Mesenchymal stem cell (in vitro differentiated cells and primary cell): ENCODE measurements at places on chromosomes 13 and 19.

DNA sequence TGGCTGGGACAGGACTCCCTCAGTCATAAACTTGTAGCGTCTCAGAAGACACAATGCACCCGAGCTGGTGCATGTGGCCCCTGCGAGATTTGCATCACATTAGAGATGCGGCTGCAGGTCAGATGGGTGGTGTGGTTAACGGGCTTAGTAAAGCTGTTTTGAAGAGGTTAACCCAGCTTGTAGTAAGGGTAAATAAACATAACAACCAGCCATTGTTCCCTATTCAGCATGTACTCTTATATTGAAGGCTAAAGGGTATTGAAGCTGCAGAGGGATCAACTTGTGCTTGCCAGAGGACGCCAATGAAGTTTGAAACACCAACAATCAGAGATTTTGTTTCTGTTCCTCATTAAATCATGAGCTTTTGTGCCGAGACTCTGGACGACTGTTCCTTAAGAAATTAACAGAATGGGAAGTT, 79.4 kb downstream of the ZIC5 start:
- H3K4me1 ChIP-seq = peaks cover 2% of the 10 kb centered on the region
- no peak for DNase-seq
- H3K27me3 ChIP-seq = no peaks in the 10 kb centered on the region
- H3K36me3 ChIP-seq = no peaks in the 10 kb centered on the region

DNA sequence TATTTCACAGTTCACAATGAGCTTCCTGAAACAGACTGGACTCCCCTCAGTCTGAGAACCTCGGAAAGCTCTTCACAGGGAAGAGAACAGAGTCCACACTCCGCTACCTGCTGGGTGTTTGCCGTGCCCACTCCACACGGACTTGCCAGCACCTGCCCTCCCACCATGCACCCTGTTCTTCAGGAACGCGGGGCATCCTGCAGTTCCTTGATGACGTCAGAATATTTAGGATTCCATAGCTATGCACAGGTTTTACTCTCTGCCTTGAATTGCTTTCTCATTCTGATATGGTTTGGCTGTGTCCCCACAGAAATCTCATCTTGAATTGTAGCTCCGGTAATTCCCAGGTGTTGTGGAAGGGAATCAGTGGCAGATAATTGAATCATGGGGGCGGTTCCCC, 74.4 kb upstream of the FARP1 start:
- H3K36me3 ChIP-seq = no peaks in the 10 kb centered on the region
- H3K27ac ChIP-seq = no peak overlapping the region
- H3K27me3 ChIP-seq = no peaks in the 10 kb centered on the region
- DNase-seq = no peak

GRCh38 chr13:98419786-98420553, 156.9 kb downstream of the STK24 start:
- peaks cover 60% of the 10 kb centered on the region for H3K36me3 ChIP-seq

- H3K36me3 ChIP-seq = peaks cover 56% of the 10 kb centered on the region
- DNase-seq = no peak
- H3K4me1 ChIP-seq = peaks cover 50% of the 10 kb centered on the region
- peaks cover 10% of the 10 kb centered on the region for H3K27me3 ChIP-seq
These were observed 11.1 kb downstream of the CAPN12 start for GRCh38 chr19:38733241-38733492.

DNA sequence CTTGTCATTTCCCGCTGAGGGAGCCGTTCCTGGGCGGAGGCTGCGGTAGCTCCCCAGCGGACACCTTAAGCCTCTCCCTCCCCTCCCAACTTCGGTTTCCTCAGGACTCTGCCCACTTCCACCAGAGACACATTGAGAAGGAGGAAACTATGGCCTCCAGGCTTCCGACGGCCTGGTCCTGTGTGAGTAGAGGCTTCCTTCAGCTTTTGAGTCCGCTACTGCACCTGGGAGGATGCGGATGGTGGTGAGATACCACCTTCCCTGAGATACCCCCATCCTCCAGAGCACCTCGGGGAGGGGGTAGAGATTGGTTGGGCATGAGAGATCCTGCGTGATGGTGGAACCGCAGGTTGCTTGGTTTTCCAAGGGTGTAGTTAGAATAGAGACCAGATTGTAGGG, 955 bp downstream of the ZNF274 start:
- DNase-seq = no peak
- H3K4me3 ChIP-seq = peak overlapping the region; percentile 88
- no peaks in the 10 kb centered on the region for H3K27me3 ChIP-seq
- peak overlapping the region; percentile 81 for H3K27ac ChIP-seq
- peaks cover 5% of the 10 kb centered on the region for H3K4me1 ChIP-seq

DNA sequence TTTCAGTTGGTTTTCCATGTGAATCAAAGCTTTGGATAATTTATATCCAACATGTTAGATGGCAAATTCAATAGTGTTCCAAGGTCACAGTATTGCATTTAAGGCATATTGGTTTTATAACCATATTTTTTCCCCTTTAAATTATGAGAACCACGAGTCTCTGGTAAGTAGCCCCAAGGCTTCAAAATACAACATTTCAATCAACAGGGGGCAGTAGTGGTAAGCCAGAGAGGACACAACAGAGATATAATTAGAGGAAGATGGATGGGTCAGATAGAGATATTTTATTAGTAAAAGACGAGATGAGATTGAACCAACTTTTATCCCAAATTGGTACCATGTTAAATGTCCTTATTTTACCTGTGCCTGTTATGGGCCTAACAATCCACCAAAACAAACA, 53.1 kb downstream of the KL start:
- DNase-seq = no peak
- H3K4me3 ChIP-seq = no peak overlapping the region
- no peak overlapping the region for H3K27ac ChIP-seq
- H3K27me3 ChIP-seq = no peaks in the 10 kb centered on the region
- H3K36me3 ChIP-seq = no peaks in the 10 kb centered on the region

DNA sequence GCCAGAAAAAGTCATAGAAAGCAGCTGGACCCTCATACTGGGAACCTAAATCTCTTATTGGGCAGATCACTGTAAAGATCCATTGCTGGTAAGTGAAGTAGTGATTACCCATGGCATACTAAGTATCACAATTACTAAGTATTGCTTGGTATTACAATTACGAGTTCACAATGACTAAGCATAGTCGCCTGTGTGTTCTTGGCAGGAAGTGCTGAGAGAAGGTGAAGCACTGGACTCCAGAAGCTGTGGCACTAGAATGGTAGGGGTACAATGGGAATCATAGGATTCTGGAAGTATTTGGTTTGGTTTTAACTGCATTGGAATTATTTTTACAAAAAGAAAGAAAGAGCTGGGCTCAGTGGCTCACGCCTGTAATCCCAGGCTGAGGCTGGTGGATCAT, 20.3 kb downstream of the LGALS16 start:
- H3K4me1 ChIP-seq = no peaks in the 10 kb centered on the region
- no peak overlapping the region for H3K4me3 ChIP-seq
- no peak for DNase-seq
- no peaks in the 10 kb centered on the region for H3K36me3 ChIP-seq
- H3K27me3 ChIP-seq = peaks cover 29% of the 10 kb centered on the region
- H3K27ac ChIP-seq = no peak overlapping the region

- no peak overlapping the region for H3K27ac ChIP-seq
- H3K36me3 ChIP-seq = peaks cover 10% of the 10 kb centered on the region
- no peak for DNase-seq
- H3K27me3 ChIP-seq = no peaks in the 10 kb centered on the region
- H3K4me3 ChIP-seq = no peak overlapping the region
- no peaks in the 10 kb centered on the region for H3K4me1 ChIP-seq
These were observed 185.7 kb downstream of the ABCC4 start for GRCh38 chr13:95115525-95115924.

GRCh38 chr13:39655041-39655568, 357 bp upstream of the COG6 start:
- peak overlapping the region; percentile 88 for H3K4me3 ChIP-seq
- H3K27ac ChIP-seq = no peak overlapping the region
- no peaks in the 10 kb centered on the region for H3K27me3 ChIP-seq
- DNase-seq = no peak
- peaks cover 10% of the 10 kb centered on the region for H3K36me3 ChIP-seq
- H3K4me1 ChIP-seq = peaks cover 1% of the 10 kb centered on the region

- no peaks in the 10 kb centered on the region for H3K36me3 ChIP-seq
- H3K4me1 ChIP-seq = no peaks in the 10 kb centered on the region
- H3K27ac ChIP-seq = no peak overlapping the region
- no peak overlapping the region for H3K4me3 ChIP-seq
- peak; percentile 8 for DNase-seq
These were observed 1483.7 kb downstream of the PCDH9 start for GRCh38 chr13:65746406-65746921.

GRCh38 chr19:34172661-34173192, 423 bp downstream of the LSM14A start:
- peak overlapping the region; percentile 100 for H3K4me3 ChIP-seq
- peak overlapping the region; percentile 99 for H3K27ac ChIP-seq
- peaks cover 8% of the 10 kb centered on the region for H3K36me3 ChIP-seq
- no peaks in the 10 kb centered on the region for H3K27me3 ChIP-seq
- H3K4me1 ChIP-seq = peaks cover 18% of the 10 kb centered on the region

GRCh38 chr13:28991764-28992163, 171.6 kb downstream of the MTUS2 start:
- no peak overlapping the region for H3K4me3 ChIP-seq
- H3K27me3 ChIP-seq = no peaks in the 10 kb centered on the region
- DNase-seq = no peak
- no peaks in the 10 kb centered on the region for H3K4me1 ChIP-seq
- no peaks in the 10 kb centered on the region for H3K36me3 ChIP-seq

DNA sequence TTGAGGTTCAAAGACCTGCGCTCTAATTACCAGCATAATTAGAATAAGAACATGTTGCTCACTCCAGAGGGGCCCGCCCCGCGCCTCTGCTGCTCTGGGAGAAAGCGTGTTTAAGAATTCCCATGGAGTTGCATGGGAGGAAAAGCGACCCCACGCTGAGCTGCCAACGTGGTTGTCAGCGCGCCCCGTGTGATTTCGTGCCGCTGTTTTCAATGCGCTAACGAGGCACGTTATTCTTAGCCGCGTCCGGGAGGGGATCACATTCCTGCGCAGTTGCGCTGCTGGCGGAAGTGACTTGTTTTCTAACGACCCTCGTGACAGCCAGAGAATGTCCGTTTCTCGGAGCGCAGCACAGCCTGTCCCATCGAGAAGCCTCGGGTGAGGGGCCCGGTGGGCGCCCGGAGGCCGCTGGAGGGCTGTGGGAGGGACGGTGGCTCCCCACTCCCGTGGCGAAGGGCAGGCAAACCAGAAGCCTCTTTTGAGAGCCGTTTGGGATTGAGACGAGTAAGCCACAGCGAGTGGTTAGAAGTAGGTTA, 173.8 kb upstream of the SOX1 start:
- no peak overlapping the region for H3K4me3 ChIP-seq
- H3K27me3 ChIP-seq = peaks cover 10% of the 10 kb centered on the region
- no peak overlapping the region for H3K27ac ChIP-seq
- H3K36me3 ChIP-seq = no peaks in the 10 kb centered on the region
- peaks cover 11% of the 10 kb centered on the region for H3K4me1 ChIP-seq

GRCh38 chr13:48731001-48731658, 77.4 kb downstream of the CYSLTR2 start:
- peak; percentile 50 for DNase-seq
- H3K4me3 ChIP-seq = no peak overlapping the region
- H3K27ac ChIP-seq = no peak overlapping the region
- no peaks in the 10 kb centered on the region for H3K27me3 ChIP-seq

GRCh38 chr19:5718579-5719273, 1.2 kb downstream of the LONP1 start:
- peaks cover 14% of the 10 kb centered on the region for H3K4me1 ChIP-seq
- peaks cover 10% of the 10 kb centered on the region for H3K36me3 ChIP-seq
- H3K4me3 ChIP-seq = peak overlapping the region; percentile 96
- peak; percentile 93 for DNase-seq
- no peaks in the 10 kb centered on the region for H3K27me3 ChIP-seq
- peak overlapping the region; percentile 45 for H3K27ac ChIP-seq

DNA sequence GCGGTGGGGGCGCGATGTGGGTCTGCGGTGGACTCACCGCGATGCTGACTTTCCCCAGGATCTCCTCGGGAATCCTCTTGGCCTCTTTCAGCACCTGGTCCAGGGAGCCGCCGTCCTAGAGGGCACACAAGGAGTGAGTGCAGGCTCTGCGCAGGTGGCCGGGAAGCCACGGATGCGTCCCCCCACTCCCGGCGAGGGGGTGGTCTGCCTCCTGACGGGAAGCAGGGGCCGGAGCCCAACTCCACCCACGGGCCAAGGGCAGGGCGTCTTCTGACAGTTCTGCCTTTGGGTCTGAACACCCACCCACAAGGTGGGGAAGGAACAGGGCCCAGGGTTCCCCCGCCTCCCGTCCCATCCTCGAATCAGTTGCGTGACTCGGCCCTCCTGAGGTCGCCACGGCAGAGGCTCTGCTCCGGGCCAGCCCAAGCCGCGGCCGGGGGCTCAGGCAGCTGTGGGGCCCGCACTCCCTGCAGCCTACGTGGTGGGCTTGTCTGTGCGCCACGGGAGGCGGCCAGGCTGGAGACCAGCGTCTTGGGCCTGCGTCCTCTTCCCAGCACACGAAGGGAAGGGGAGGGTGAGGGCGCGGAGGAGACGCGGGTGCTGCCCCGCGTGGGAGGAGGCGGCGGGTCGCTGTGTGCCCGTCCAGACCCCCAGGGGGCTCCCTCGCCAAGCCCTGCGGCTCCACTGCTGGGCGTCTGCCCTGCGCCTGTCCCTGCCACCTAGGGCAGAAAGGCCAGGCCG, 21.4 kb downstream of the MAP2K2 start:
- H3K4me3 ChIP-seq = no peak overlapping the region
- peaks cover 11% of the 10 kb centered on the region for H3K4me1 ChIP-seq
- DNase-seq = no peak
- H3K27ac ChIP-seq = no peak overlapping the region

GRCh38 chr13:109884462-109884861, 98.1 kb upstream of the IRS2 start:
- H3K27me3 ChIP-seq = peaks cover 7% of the 10 kb centered on the region
- H3K4me3 ChIP-seq = no peak overlapping the region
- DNase-seq = no peak

GRCh38 chr13:40123962-40124632, 468.6 kb downstream of the COG6 start:
- peaks cover 4% of the 10 kb centered on the region for H3K4me1 ChIP-seq
- no peak overlapping the region for H3K4me3 ChIP-seq
- no peaks in the 10 kb centered on the region for H3K27me3 ChIP-seq
- H3K27ac ChIP-seq = no peak overlapping the region
- DNase-seq = no peak
- no peaks in the 10 kb centered on the region for H3K36me3 ChIP-seq

DNA sequence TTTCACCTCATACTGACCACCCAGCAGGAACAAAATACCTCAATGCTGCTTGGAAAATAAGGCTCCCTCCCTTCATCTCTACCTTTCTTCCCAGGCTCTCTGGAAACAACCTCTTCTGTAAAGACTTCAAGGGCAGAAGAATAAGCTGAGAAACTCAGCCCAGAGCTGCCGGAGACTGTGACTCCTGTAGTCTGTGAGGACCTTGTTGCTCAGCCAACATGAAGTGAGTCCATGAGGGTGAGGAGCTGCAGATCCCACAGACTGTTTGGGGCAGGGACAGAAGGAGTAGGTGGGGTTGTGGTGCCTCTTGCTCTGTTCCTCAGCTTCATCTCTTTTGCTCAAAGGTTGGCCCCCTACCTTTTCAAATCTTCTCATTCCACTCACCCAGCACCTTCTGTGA, 7.8 kb downstream of the LILRA5 start:
- no peak overlapping the region for H3K4me3 ChIP-seq
- DNase-seq = no peak
- no peaks in the 10 kb centered on the region for H3K4me1 ChIP-seq
- H3K27me3 ChIP-seq = peaks cover 3% of the 10 kb centered on the region
- H3K36me3 ChIP-seq = no peaks in the 10 kb centered on the region
